Mucosa of descending colon (tissue), 3 donors: ENCODE measurements at places on chromosomes 16 and 17. TPM values are rescaled to one million over a fixed set of nuclear protein-coding genes. Genes with fewer than 3 reads are reported as not detected.

Gene CFAP20
- total RNA-seq = 18.8 TPM

Gene SMYD4
- 19.4 TPM for total RNA-seq

Gene ZNF205
- total RNA-seq = 10.2 TPM

Gene GINS2
- total RNA-seq = 1.2 TPM

Gene NPW
- total RNA-seq = 2.1 TPM
